Ovary (tissue), 10 donors: ENCODE measurements at places on chromosomes 3 and 15.

DNA sequence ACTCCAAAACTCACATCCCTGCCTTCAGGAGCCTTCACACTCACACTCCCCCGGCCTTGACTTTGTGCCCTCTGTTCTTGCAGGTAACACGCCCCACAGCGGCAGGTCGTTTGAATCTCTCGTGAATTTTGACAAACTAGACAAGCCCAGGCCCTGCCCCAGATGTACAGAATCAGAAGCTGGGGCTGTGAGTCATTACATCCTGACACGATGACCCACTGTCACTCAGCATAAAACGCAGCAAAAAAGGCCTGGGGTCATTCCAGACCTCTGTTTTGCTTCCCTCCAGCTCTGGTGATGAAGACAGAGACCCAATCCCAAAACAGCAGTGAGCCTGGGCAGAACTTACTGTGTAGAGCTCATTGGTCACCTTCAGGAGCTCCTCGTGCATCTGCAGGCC, 116.4 kb upstream of the RAD18 start:
- no peaks in the 10 kb centered on the region for H3K36me3 ChIP-seq
- no peak for DNase-seq
- no peaks in the 10 kb centered on the region for H3K4me1 ChIP-seq
- no peak overlapping the region for H3K4me3 ChIP-seq
- no peaks in the 10 kb centered on the region for H3K27me3 ChIP-seq

DNA sequence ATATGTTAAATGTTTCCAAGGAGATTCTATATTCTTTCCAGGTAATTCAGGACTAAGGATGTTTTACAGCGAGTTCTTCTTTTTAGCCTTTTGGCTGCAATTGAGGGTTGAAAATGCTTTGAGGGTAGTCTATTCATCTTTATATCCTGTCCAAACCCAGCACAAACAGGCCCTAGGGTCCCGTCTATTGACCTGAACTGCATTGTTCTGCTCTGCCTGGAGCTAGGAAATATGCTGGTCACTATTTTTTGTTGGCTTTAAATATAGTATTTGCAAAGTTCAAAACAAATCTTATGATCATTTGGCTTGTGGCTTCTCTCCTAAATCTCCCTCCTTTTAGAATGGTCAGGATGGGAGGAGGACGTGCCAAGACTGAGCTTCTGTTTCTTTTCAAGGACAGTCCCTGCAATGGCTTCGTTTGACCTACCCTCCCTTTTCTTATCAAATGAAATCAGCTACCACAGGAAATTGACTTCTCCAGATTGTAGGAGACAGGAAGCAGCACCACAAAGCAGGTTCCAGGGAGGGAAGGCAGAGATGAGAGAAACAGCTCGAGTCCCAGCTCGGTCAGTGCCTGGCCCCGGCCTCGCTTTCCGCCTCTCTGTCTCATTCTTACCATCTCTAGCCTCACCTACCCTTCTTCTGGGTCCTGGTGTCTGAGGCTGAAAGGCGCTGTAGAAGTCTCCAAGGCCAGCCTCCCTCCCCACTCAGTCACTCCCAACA, 27.6 kb upstream of the NRROS start:
- DNase-seq = no peak
- H3K4me1 ChIP-seq = no peaks in the 10 kb centered on the region
- H3K27ac ChIP-seq = no peak overlapping the region
- H3K4me3 ChIP-seq = no peak overlapping the region

DNA sequence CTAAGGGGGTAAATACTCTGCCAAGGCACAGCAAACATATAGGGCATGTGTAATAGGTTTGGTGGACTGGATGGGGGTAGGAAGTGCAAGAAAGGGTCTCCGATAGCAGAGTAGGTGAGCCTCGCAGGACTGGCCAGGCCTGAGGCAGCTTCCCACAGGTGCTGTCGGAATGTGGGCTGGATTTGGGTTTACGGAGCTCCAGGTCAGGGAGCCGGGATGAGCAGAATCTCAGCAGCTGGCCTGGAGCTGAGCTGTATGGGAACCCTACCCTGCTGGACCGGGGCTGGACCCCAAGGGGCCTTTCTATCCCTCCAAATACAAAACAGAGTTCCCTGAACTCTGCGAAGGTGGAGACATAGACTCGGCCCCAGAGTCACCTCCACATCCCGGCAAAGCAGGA, 15.0 kb downstream of the KLF15 start:
- H3K27ac ChIP-seq = peak overlapping the region; percentile 49
- no peaks in the 10 kb centered on the region for H3K27me3 ChIP-seq
- DNase-seq = peak; percentile 33
- H3K36me3 ChIP-seq = no peaks in the 10 kb centered on the region
- H3K4me1 ChIP-seq = peaks cover 24% of the 10 kb centered on the region
- H3K4me3 ChIP-seq = no peak overlapping the region

DNA sequence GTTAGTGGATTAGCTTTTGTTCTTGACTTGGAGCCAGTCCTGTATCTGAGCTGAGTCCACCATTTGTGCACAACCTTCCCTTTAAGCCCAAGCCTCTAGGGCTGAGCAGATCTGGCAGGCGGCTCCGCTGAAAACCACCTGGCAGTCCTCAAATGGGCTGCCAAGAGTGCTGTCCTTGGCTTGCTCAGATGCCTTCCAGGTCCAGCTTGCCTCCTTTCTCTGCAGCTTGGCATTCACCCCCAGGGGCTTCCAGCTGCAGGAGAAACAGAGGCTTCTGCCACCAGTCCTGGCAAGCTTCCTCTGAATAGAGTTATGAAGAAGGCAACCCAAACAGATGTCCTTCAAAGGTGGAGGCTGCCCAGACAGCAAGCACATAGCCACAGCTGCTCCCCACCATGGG, 96.7 kb downstream of the LRTM1 start:
- DNase-seq = no peak
- H3K27me3 ChIP-seq = no peaks in the 10 kb centered on the region
- H3K4me1 ChIP-seq = no peaks in the 10 kb centered on the region
- H3K4me3 ChIP-seq = no peak overlapping the region
- H3K36me3 ChIP-seq = no peaks in the 10 kb centered on the region
- no peak overlapping the region for H3K27ac ChIP-seq

DNA sequence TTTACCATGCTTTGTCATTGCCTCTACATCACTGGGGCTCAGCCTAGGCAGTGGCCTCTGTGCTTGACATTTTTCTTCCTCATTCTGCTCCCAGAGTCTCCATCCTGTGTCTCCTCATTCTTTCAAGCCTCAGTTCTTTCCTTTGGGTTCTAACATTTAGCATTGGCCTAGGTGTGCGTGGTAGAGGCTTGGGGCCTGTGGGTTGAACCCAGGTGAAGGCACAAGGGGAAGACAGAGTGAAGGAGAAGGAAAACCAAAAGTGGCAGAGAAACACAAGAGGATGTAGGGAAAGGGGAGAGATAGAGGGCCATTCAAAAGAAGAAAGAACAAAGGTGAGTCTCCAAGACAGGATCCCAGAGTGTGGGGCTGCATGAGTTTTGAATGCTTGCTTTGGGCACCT, 75.7 kb downstream of the FNDC3B start:
- H3K27ac ChIP-seq = no peak overlapping the region
- no peaks in the 10 kb centered on the region for H3K36me3 ChIP-seq
- no peak for DNase-seq
- no peaks in the 10 kb centered on the region for H3K4me1 ChIP-seq

GRCh38 chr3:43259626-43260025, 26.7 kb upstream of the SNRK start:
- H3K27me3 ChIP-seq = no peaks in the 10 kb centered on the region
- H3K36me3 ChIP-seq = no peaks in the 10 kb centered on the region
- no peak for DNase-seq

DNA sequence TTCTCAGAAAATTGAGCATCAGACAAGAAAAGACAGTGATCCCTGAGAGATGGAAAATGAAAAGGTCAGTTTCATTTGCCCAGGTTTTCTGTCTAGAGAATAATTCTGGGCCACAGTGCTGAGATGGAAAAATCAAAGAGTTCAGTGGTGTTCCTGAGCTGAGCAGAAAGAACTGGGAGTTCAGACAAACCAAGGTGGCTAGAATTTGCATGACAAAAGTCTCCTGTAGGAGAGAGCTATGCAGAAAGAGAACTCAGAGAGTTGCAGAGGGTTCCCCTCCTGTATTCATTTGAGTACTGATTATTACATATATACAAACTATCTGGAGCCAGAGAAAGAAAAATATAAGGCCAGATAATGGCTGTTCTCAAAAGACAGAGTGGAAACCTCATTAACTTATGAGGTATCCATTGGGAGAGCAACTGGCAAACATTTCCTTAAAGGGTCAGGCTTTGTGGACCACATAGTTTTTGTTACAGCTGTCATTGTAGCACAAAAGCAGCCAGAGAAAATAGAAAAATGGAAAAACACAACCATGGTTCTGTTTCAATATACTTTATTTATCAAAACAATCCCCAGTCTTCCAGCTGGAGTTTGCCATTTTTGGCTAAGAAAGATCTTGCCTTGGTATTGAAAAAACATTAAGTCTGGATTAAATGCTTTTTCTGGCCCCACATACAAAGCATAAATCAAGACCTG, 1004.1 kb downstream of the TBL1XR1 start:
- H3K27me3 ChIP-seq = no peaks in the 10 kb centered on the region
- H3K4me3 ChIP-seq = no peak overlapping the region
- H3K36me3 ChIP-seq = no peaks in the 10 kb centered on the region
- peaks cover 1% of the 10 kb centered on the region for H3K4me1 ChIP-seq
- DNase-seq = no peak
- H3K27ac ChIP-seq = no peak overlapping the region

- no peak for DNase-seq
- no peak overlapping the region for H3K27ac ChIP-seq
- H3K36me3 ChIP-seq = no peaks in the 10 kb centered on the region
- H3K4me1 ChIP-seq = no peaks in the 10 kb centered on the region
- H3K27me3 ChIP-seq = no peaks in the 10 kb centered on the region
Observed at GRCh38 chr15:82848241-82848993, 39.0 kb downstream of the WHAMM start.

- no peaks in the 10 kb centered on the region for H3K36me3 ChIP-seq
- H3K27ac ChIP-seq = no peak overlapping the region
- peak overlapping the region; percentile 55 for H3K4me3 ChIP-seq
- peaks cover 1% of the 10 kb centered on the region for H3K4me1 ChIP-seq
- peak; percentile 69 for DNase-seq
Observed at GRCh38 chr15:31392761-31393401, 66.2 kb downstream of the KLF13 start.

GRCh38 chr15:73518876-73519733, 76.1 kb downstream of the REC114 start:
- no peaks in the 10 kb centered on the region for H3K4me1 ChIP-seq
- H3K27me3 ChIP-seq = no peaks in the 10 kb centered on the region
- DNase-seq = no peak
- H3K4me3 ChIP-seq = no peak overlapping the region

DNA sequence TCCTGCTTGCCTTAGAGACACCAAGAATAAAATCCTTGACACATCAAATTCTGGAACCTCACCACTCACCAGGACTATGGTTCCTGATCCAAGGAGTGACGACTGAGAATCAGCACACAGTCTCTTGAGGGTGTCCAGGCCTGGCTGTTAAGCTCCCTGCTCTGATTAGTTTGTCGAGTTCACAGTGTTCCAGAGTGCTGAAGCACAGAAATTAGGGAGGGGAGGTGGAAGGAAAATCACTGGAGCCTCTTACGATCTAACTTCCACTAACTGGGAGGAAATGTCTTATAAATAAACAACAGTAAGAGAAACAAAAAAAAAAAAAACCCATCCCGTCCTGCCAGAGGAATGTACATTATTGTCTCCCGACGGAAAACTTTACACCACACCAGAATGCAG, 330.2 kb downstream of the TIGIT start:
- peaks cover 8% of the 10 kb centered on the region for H3K4me1 ChIP-seq
- H3K27ac ChIP-seq = peak overlapping the region; percentile 91
- H3K36me3 ChIP-seq = no peaks in the 10 kb centered on the region
- peak; percentile 29 for DNase-seq
- H3K4me3 ChIP-seq = peak overlapping the region; percentile 34

GRCh38 chr3:64237083-64237482, 11.8 kb upstream of the PRICKLE2 start:
- no peak overlapping the region for H3K4me3 ChIP-seq
- H3K27ac ChIP-seq = no peak overlapping the region
- no peaks in the 10 kb centered on the region for H3K36me3 ChIP-seq

DNA sequence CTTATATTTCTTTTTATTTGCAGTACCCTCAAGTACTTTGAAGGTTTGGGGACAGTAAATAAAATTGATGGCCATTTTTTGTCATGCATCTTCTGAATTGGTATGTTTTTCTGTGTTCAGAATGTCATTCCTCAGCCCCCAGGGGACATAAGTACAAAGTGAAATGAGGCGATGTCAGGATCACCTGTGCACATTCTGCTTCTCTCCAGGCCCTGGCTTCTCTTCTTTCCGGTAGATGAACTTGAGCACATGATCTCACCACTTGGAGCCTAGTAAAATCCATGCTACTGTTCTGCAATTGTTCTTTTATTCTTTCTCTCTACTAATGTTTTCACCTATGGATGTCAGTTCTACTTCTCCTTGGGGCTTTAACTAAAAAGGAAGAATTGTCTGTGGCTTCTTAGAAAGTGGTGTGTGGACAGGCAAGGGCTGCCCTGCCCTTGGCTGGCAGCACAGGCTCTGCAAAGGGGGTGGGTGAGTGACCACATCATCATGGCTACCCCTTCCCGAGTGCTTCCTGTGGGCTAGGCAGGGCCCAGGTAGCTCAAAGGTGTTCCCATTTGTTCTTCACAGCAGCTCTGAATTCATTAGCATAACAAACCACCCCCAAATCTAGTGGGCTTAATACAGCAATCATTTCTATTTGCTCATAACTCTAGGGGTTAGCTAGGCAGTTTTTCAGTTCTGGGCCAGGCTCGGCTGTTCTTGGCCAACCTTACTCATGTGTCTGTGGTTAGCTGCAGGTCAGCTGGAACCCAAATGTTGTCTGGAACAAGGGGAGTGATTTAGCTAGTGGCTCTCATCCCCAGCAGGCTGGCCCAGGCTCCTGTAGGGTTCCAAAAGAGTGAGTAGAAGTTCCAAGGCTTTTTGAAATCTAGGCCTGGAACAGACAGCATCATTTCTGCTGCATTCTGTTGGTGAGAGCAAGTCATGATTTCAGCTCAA, 154.0 kb upstream of the CTDSPL start:
- H3K4me3 ChIP-seq = no peak overlapping the region
- no peak for DNase-seq
- no peaks in the 10 kb centered on the region for H3K27me3 ChIP-seq
- H3K36me3 ChIP-seq = no peaks in the 10 kb centered on the region
- peaks cover 12% of the 10 kb centered on the region for H3K4me1 ChIP-seq

DNA sequence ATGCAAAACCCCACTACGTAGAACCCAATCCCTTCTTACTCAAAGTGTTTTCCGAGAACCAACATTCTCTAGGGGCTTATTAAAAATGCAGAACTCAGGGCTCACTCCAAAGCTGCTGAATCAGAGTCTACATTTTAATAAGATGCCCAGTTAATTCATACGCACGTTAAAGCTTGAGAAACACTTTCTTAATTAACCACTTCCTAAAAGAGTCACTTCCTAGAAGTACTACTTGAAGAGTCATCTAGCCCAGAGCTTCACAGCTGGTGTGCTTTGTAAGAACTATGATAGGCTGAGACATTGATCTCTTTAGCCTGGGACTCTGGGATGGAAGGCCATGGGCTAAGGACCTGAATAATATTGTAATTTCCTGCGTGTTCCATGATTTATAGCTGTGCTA, 9.0 kb downstream of the COL6A5 start:
- DNase-seq = no peak
- no peaks in the 10 kb centered on the region for H3K27me3 ChIP-seq
- H3K36me3 ChIP-seq = no peaks in the 10 kb centered on the region
- H3K27ac ChIP-seq = no peak overlapping the region
- H3K4me1 ChIP-seq = no peaks in the 10 kb centered on the region

- H3K4me3 ChIP-seq = no peak overlapping the region
- H3K4me1 ChIP-seq = peaks cover 2% of the 10 kb centered on the region
- DNase-seq = no peak
- H3K36me3 ChIP-seq = no peaks in the 10 kb centered on the region
- H3K27ac ChIP-seq = no peak overlapping the region
Observed at GRCh38 chr3:60898321-60898720, 352.9 kb downstream of the FHIT start.
